ENCODE measurements at places on chromosomes 11 and 22.

- peak; percentile 0 for DNase-seq
Observed at GRCh38 chr11:122108192-122108799, 7.7 kb downstream of the BLID start.

DNA sequence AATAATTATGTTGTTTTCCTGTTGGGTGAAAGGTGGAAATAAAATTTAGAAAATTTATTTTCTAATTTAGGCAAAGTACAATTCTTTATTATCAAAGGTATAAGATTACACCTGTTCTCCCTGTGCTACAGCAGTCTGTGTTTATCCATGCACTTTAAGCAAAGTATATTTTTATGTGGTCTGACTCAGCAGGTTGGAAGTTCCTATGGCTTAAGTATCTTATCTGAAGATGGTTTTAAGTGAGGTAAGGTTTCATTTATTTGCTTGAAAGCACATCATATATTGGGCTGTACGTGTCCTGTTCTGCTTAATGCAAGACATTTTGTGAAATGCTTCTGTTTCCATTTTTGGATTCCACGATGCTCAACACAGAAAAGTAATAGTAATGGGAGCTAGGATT lies 14.6 kb downstream of the PPME1 start:
- no peak for DNase-seq

DNA sequence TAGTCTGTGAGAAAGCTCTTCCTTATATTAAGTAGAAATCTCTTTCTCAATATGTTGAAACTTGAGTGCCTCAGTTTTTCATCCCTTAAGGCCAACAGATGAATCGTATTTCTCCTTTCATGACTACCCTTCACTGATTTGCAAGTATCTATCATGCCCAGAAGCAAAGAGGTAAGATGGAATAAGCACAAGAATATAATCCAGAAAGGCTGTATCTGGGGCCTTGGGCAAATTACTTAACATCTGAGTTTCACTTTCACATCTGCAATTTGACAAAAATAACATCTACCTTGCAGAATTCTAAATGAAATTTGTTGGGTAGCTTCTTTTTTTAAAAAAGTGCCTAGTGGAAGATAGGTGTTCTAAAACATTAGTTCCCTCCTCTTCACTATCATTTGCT lies 552.4 kb upstream of the ANO5 start:
- DNase-seq, result no peak

DNA sequence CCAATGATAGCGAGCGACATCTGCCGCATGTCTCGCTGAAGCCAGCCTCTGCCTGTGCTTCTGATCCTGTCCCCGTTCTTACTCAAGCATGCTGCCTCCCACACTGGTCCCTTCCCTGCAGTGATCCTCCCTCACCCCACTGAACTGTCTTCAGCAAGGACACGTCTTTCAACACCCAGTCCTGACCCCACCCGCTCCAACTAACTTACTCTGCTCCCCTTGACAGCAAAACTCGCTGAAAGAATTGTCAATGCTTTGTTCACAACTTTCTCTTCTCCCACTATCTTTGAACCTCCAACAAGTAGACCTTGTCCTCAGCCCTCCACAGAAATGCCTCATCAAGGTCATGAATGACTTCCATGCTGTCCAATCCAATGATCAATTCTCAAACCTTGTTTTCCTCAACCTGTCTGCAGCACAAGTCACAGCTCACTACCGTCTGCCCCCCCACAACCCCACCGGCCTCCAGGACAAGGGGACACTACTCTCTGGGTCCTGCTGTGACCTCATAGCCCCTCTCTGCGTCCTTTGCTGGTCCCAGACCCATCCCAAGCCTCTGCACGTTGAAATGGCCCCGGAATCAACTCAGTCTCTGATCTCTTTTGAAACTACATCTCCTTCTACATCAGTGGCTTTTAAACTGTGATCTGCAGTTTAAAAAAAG lies 108.0 kb downstream of the MICAL3 start:
- no peak for DNase-seq

GRCh38 chr11:99327527-99327926 lies 306.8 kb downstream of the CNTN5 start:
- no peak for DNase-seq

DNA sequence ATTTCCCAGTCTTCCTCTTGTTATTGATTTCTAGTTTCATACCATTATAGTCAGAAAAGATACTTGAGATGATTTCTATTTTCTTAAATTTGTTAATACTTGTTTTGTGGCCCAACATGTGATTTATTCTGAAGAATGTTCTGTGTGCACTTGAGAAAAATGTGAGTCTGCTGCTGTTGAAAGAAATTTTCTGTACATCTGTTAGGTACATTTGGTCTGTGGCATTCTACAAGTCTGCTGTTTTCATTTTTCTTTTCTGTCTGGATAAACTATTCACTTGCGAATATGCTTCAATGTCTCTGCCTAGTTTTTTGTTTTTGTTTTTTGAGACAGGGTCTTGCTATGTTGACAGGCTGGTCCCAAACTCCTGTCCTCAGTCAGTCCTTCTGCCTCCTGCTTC lies 26.4 kb upstream of the LUZP2 start:
- no peak for DNase-seq

- peak; percentile 7 for DNase-seq
Observed at GRCh38 chr11:118339281-118339961, 3.1 kb downstream of the CD3D start.

DNA sequence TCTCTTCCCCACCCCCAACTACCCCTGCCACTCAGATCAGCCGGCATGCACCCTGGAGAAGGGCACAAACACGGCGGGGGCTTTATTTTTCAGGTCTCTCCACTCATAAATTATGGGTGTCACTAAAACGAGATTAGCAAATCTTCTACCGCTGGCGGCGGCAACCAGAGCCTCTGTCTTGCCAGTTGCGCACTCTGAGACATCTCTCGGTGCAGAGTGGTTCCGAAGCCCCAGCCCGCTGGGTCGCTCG lies 125.3 kb upstream of the C11orf58 start:
- DNase-seq, result no peak

DNA sequence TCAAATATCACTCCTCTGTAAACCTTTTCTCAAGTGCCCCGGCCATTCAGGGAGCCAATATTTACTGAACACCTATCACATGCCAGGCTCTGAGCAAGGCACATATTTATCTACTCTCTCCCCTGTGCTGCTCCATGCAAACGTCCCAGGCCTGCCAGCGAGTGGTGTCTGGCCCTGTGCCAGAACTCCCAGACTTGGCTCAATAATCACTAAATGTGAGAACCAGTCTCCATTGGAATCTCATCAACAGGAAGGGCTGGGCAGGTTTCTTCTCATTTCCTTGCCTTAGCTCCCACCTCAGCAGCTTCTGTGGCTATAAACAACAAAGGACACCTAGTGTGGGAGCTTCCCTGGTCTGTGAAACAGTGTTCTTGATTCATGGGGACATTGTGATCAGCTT lies 21.7 kb downstream of the RASSF10 start:
- DNase-seq, result no peak

DNA sequence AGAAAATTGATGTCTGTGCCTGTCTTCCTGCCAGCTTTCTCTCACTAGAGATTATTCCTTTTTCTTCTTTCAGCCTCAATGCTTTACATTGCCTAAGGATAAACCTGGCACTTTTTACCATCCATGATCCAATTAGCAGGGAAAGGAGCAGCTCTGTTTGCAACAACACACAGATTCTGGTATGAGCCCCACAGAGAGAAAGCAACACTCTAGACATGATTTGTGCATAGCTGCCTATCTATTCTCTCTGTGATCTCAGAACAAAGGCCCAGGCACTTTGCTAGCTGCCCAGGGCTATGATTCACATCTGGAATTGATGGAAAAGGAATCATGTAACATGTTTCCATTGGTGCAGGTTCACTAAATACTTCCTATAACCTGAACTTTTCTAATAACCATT lies 685.0 kb downstream of the ETS1 start:
- no peak for DNase-seq

GRCh38 chr11:37612146-37612545 lies 1014.1 kb upstream of the RAG2 start:
- DNase-seq, result no peak

- no peak for DNase-seq
Observed at GRCh38 chr11:116262370-116262769, 510.4 kb downstream of the BUD13 start.

DNA sequence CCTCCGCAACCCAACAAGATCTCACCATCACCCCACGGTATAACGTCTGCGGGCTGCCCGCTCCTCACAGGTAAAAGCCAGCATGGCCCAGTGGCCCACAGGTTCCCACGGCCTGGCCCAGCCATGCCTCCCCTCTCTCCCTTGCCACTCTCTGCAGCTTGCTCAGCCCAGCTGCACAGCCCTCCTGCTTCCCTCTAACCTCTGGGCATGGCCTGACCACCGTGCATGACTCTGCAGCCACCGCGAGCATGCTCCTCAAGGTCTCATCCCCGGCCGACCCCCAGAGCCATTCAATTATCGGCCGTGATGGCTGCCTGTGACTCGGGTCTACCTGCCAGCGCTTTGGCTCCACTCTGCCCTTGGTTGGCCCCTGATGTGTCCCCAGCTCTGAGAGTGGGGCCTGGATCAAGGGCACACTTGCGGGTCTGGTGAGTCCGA lies 185.5 kb downstream of the CTTN start:
- DNase-seq, result no peak

GRCh38 chr11:3834664-3835461 lies 5.9 kb downstream of the RHOG start:
- DNase-seq, result peak; percentile 54

GRCh38 chr11:120064341-120064740 lies 73.6 kb downstream of the TRIM29 start:
- no peak for DNase-seq

- no peak for DNase-seq
Observed at GRCh38 chr11:3148990-3149851, 15.9 kb downstream of the OSBPL5 start.

- no peak for DNase-seq
Observed at GRCh38 chr11:32820497-32820896, 9.2 kb upstream of the PRRG4 start.

DNA sequence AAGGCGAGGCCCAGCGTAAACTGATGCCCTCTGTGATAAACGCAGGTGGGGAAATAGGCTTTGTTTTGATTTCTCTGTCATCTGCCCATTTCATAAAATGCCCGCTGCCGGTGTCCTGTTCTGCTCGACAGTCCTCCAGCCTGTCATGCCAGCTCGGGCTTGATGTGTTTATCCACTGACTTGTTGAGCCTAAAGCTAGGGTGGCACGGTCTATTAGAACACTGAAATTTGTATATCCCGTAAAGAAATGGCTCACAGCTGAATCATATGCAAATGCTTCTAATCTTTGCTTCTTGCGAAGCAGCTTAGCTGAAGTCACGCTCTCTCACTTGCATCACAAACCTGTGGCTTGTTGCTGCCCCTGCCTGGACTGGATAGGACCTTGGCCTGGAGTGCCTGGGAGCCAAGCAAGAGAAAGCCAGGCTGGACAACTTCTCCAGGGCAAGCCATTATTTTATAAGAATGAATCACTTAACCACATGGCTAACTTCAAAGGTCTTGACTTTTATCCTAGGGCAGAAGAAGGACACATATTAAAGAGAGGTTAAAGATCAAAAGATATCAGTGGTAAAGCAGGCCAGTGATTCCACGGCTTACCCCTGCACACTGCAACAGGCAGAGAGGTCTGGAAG lies 33.1 kb downstream of the EHF start:
- DNase-seq, result no peak

DNA sequence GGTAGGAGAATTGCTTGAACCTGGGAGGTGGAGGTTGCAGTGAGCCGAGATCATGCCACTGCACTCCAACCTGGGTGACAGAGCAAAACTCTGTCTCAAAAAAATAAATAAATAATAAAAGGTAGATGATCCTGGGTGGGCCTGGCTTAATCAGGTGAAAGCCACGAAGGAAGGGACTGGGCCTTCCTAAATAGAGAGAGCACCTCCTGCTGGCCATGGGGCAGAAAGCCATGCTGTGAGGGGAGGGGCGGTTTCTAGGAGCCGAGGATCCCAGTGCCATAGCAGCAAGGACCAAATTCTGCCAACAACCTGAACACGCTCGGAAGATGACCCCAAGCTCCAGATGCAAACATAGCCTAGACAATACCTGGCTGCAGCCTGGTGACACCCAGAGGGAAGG lies 24.5 kb upstream of the DGKZ start:
- DNase-seq, result no peak

- DNase-seq, result no peak
Observed at GRCh38 chr11:3002351-3002861, 10.3 kb upstream of the NAP1L4 start.

DNA sequence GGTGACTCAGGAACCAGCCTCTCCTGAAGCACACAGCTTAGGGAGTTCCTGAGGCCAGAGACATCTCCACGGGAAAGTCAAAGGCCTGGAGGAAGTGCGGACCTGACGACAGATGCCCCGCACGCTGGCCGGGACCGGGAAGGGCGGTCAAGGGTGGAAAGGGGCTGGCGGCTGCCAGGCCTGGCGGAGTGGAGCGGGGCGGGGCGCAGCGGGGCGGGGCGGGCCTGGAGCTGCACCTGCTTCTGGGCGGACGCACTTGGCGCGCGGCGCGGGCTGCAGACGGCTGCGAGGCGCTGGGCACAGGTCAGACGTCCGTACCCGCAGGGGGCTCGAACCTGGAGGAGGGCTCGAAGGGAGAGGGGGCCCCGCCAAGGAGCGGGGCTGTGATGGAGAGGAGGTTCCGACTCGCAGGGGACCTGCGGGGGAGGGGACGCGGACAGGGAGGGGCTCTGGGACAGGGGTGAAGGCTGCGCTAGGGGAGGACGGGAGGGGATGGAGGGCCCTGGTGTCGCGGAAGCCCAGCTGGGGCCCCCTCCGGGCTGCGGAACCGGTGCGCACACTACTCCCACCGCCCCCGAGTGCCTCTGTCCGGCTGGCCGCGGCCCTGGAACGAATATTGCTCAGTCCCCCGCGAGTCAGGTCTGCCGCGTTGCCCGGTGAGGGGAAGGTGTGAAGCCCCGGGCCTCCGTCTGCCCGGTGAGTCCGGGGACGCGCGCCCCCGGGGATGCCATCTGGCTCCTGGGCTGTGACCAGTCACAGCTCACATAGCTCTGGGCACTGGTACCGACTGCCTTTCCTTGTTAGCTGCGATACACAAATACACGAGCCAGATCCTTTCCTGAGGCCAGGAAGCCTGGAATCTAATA lies at the start of gene TMEM45B:
TSS of gene TMEM45B (plus strand) at position 253 of the 866 bp plus-strand sequence. CDS start 36,635 bp downstream, outside the sequence.
- no peak for DNase-seq

- DNase-seq, result no peak
Observed at GRCh38 chr22:28244757-28245156, 325.7 kb upstream of the PITPNB start.

- no peak for DNase-seq
Observed at GRCh38 chr11:108926841-108927577, 262.1 kb downstream of the DDX10 start.

All from CD4-positive, alpha-beta T cell treated with Interleukin-1 beta for 1 hour (primary cell).